Hematopoietic multipotent progenitor cell treated with erythropoietin and hydrocortisone succinate and interleukin-3 and kit ligand, for 8 days (in vitro differentiated cells): ENCODE measurements at places on chromosomes 1 and 21.

GRCh38 chr1:170910273-170910672 is 25.1 kb upstream of the MROH9 start:
- no peak for DNase-seq

- DNase-seq, result no peak
Observed at GRCh38 chr1:37860346-37860666, 914 bp upstream of the MTF1 start.

GRCh38 chr1:25020851-25021590 is 90.9 kb upstream of the RUNX3 start:
- DNase-seq, result no peak

GRCh38 chr21:44703731-44704635 is 7.0 kb downstream of the KRTAP10-12 start:
- DNase-seq, result no peak

GRCh38 chr1:207495801-207496792 is at the start of gene CR1:
Gene CR1 (plus strand): TSS chr1:207496157. CDS start chr1:207496268, 111 bp downstream.
- DNase-seq, result peak; percentile 46
